Immature natural killer cell (primary cell): ENCODE measurements at places on chromosomes 16 and 17.

- no peak for DNase-seq
These were observed 444.9 kb downstream of the SOX9 start for GRCh38 chr17:72565758-72566157.

DNA sequence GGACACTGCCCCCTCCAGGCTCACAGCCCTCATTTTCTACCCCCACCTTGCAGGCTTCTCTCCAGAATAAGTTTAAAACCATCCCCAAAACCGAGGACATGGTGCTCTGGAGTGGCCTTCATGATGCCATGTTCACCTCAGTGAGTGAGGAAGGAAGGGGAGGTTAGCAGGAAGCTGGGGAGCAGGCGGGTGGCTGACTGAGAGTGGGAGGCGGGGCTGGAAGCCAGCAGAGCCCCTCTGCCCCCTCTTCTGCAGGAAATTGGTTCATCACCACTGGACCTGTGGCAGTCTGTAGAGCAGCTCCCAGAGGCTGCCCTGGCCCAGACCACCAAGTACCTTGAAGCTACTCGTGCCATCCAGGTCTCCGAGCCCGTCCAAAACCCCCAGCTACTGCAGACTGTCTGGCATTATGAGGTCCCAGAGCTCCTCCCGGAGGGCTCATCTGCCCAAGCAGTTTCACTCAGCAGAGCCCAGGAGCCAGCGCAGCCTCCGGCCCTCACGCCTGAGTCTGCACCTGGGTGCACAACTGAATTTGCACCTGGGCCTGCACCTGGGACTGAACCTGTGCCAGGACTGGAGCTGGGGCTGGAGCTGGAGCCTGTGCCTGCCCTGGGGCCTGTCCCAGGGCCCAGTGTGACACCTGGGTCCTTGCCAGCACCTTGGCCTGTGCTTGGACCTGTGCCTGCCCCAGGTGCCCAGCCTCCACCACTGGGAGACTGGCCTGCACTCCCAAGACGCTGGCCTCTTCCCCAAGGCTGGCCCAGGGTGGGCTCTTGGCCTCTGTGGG, 19.0 kb downstream of the C16orf96 start:
- no peak for DNase-seq

DNA sequence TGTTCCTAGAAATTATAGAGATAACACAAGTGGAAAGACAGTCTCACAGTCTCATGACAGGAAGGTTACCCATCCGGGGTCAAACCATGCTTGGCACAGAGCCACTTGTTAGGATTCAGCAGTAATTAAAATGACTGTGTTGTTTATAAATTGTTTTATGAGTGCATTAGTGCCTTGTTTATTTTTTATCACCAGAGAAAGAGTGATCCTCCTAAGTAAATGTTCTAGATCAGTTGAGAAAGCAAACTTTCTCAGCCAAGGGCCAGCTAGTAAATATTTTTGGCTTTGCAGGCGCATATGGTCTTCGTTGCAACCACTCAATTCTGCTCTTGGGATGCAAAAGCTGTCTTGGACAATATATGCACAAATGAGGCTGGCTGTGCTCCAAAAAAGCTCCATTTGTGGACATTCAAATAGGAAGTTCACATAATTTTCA, 253.9 kb upstream of the CACNG5 start:
- no peak for DNase-seq

DNA sequence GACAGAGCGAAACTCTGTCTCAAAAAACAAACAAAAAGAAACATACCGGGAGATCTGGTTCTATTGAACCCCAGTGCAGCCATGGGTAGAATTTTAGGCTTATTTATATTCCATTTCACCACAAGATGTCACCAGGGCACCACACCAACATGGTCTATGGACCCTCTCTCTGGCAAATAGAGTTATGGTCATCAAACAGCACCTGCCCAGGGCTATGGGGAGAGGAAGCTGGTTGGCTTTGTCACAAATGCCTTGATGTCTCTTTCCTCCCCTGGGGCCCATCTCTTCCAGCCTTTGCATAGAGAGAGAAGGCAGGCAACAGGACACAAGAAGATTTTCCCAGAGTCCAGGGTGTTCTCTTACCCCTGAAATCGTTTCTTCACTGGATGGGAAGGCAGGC, 128.4 kb downstream of the WWOX start:
- DNase-seq, result no peak

GRCh38 chr17:14760719-14761411, 460.0 kb downstream of the HS3ST3B1 start:
- no peak for DNase-seq

DNA sequence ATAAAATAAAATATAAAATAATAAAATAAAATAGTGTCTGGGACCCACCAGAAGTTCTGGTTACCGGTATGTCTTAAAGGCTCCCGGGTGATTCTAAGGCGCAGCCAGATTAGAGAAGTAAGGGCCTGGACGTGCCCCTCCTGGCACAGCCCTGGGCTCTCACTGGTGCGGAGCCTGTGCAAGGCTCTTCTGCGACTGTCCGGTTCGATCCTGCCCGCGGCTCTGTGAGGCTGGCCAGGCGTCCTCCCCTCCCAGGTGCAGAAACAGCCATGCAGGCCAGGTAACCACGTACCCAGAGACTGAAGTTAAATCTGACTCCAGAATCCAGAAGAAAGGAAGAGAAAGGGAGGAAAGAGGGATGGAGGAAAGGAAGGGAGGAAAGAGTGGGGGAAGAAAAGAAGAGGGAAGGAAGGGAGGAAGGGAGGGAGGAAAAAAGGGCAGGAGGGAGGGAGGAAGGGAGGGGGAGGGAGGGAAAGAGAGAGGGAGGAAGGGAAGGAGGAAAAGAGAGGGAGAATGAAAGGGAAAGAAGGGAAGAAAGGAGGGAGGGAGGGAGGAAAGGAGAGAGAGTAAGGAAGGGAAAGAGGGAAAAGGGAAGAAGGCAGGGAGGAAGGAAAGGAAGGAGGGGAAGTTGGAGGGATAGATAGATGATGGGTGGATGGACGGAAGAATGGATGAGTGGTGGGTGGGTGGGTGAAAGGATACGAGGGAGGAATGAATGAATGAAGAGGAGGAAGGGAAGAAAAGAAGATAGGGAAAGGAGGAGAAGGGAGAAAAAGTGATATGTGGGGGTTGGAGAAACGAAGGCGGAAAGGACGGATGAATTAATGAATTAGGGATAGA, 42.3 kb downstream of the C16orf82 start:
- DNase-seq, result no peak

GRCh38 chr16:76749780-76750375, 441.1 kb upstream of the MON1B start:
- DNase-seq, result no peak

DNA sequence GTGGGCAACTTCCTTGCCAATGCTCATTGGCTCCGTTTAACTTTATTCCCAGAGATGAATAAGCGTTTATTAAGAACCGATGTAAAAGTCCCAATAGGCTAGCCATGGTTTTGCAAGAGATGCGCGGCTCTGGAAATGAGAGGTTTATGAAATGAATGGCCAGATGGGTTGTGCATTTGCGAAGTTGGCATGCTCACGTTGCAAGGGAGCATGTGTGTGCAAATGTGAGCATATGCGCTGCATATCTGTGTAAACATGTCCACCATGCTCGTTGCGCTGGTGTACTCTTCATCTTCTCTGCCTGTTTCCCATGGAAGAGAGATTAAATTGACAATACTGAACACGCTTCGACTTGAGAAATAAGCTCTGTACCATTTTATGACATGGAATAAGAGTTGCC, 848.6 kb upstream of the RBFOX1 start:
- DNase-seq, result no peak

- DNase-seq, result no peak
These were observed 14.2 kb upstream of the LASP1NB start for GRCh38 chr17:38911081-38911730.

DNA sequence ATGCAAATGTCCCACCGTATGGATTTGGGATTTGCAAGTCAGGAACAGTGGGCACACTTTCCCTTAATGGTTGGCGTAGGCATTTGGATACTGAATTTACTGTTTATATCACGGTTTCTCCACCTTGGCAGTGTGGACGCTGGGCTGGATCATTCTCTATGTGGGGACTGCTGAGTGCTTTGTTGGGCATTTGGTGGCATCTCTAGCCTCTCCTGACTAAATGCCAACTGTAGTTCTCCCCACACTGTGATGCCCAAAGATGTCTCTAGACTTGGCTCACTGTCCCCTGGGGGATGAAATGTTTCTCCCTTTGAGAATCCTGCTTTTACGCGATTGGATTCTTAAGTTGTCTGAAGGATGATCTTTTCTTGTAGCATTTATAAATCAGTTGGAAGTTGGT, 49.0 kb downstream of the RBFOX1 start:
- DNase-seq, result no peak

DNA sequence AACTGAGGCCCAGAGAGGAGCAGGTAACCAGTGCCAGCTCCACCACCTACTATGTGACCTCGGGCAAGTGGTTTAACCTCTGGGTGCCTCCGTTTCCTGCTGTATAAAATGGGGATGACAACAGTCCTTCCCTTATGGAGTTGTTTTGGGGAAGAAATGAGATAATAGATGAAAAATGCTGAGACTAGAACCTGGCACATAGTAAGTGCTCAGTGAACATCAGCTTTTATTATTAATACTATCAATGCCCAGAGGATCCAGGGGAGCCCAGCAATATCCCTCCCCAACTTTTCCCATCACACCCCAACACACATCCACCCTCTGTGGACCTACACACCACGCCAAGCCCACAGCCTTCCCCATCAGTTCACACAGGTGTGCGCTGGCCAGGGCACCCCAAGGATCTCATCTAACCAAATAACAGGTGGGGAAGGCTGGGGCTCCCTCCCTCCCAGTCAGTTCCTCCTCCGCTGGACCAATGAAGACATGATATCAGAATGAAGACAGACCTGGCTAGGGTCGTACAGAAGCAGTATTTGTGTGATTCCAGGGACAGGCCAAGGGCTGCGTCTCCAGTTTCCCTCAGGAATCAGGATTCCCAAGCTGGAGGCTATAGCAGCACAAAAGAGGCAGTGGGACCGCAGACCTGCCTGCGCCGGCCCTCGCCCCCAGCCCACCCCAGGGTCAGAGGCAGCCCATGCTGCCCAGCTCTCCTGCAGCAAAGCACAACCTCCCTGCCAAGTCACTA, 1.8 kb downstream of the ATP2A3 start:
- DNase-seq, result no peak

GRCh38 chr16:22989598-22989997, 159.7 kb downstream of the USP31 start:
- no peak for DNase-seq

DNA sequence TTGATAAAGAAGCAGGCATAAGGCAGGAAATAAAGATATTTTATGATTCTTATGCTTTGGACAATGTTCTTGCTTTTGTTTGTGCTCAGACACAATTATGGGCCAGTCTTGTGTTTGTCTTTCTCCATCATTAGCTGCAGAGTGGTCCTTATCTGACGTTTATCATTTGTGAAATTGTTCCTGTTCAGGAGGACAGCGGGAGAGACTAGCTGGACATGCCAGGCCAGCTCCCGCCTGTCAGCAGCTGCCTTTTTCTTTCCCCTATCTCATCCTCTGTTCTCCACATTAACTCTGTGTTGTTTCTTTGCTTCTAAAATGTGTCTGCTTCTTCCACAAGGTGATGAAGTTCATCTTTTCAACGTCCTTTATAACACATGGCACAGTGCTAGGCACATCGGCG, 333.5 kb downstream of the NPIPA8 start:
- no peak for DNase-seq

- DNase-seq, result no peak
These were observed 167.4 kb downstream of the PITPNC1 start for GRCh38 chr17:67544364-67544955.

DNA sequence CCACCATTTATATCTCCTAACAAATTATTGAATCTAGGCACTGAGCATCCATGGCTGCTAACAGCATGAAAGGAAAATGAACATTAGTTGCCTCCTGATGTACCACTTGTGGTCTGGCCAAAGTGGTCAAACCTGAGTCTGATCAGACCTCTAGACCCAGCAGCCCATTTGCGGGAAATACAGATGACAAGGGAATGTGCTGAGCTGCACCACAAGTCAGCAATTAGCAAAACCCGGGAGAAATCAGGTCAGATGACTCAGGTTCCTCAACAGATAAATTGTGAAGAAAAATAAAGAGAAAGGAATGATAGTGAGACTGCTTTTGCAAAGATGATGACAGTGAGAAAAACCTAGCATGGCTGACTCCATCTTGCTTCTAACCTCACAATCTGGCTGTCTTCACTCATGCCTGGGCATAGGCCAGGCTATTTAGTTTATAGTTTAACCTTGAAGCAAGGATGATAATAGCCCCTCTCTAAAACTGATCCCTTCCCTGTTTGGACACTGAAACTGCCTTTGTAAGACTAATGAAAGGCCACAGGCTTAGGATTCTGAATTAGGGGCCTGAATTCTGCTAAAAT, 142.7 kb upstream of the ASIC2 start:
- no peak for DNase-seq

GRCh38 chr16:68179196-68179795, 56.6 kb downstream of the ESRP2 start:
- no peak for DNase-seq

- DNase-seq, result no peak
These were observed 3.0 kb downstream of the DOC2B start for GRCh38 chr17:178292-179065.

- no peak for DNase-seq
These were observed 158.7 kb upstream of the TBX2 start for GRCh38 chr17:61240851-61241468.

- no peak for DNase-seq
These were observed 26.9 kb downstream of the TPSG1 start for GRCh38 chr16:1198194-1198593.

DNA sequence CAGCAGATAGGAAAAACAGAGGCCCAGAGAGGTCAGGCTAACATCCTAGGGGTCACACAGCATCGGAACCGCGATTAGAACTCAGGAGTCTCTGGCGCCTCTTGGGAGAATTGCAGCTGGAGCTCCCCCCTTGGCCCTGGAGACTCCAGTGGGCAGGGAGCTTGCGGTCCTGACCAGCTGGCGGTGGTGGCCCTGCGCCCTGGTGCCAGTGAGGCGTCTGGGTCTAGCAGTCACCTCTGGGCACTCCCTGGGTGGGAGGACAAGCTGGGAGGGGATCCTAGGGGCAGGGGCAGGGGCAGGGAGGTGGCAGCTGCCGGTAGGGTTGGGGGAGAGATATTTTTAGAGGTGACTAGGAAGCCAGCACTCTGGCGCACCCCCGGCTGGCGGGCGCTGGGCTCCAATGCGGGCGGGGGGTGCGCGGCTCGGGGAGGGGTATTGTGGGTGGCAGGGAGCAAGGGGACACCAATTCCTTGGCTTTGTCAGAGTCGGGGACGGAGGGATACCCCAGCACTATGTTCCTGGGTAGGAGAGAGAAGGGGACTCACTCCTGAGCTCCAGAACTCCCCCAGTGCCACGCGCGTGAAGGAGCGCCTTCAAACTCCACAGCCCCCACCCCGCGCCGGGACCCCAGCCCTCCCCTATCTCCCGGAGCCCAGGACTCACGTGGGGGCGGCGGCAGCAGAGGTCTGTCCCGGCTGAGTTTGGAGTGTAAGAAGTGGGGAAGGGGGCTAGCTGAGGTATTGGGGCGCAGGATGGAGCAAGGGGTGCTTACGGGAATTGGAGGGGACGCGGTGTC, 584 bp downstream of the PHOSPHO1 start:
- no peak for DNase-seq

- DNase-seq, result peak; percentile 49
These were observed at the start of gene EVI2B for GRCh38 chr17:31313982-31314781. Gene EVI2B (minus strand): TSS chr17:31314054. CDS start chr17:31305609, 8,445 bp downstream.

- no peak for DNase-seq
These were observed 675.7 kb downstream of the WWOX start for GRCh38 chr16:78775161-78775561.
